NCI-H446 (cell line): ENCODE measurements at places on chromosomes 6 and 20.

- DNase-seq: no peak
Measured at GRCh38 chr20:32664012-32664677, 9.6 kb downstream of the C20orf203 start.

- DNase-seq: peak; percentile 8
Measured at GRCh38 chr20:35991142-35991771, 22.9 kb downstream of the CNBD2 start.

DNA sequence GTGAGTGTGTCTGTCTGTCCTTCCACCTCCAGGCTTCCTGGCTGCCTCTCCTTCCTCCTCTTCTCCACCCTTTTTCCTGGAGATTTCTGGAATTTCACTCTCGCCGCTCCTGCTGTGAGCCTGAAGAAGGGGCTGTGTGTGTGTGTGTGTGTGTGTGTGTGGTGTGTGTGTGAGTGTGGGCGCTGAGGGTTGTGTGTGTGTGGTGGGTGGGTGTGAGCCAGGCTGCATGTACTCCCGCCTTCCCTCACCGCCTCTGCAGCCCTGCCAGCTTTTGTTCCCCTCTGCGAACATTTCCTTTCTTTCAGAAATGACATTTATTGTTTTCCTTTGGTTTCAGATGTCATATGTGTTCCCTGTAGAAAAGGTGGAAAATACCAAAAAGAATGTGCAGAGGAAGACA is 76.0 kb downstream of the SRC start:
- DNase-seq: no peak

DNA sequence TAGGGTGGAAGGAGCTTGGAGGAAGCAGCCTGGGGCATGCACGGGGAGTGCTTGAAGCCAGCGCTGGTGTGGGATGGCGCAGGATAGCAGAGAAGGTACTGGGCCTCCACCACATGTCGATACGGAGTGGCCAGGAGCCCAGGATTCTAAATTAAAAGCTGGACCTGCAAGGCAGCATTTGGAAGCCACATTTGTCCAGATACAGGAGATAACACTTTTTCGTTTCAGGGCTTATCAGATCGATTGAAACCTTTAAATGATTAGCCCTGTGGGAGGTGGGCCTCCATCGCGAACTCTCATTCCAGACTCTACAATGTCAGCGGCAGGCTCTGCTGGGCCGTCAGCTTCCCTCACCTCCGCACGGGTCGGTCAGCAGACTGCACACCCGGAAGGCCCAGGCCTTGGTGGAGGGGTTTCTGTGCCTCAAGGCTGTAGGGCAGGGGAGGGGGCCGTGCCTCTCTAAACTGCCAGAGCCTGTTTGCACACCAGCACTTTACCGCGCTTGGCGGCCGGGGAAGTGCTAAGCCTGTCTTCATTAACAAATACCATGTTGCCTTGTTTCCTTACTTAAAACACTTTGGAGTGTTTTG is 17.9 kb downstream of the EDN3 start:
- DNase-seq: no peak

DNA sequence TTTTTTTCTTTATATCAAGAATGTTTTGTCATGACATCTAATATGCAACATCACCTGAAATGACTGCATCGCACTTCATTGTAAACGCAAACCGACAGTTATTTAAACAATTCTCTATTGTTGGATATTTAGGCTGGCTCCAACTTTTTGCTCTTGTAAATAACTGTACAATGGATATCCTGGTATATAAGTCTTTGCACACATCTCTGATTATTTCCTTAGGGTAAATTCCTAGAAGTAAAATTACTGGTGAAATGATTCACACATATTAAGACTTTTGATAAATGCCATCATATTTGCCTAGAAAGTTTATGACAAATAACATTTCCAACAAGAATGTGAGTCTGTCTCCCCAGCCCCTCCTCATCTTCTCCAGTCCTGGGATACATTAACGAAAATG is 154.7 kb downstream of the TFAP2C start:
- DNase-seq: no peak

DNA sequence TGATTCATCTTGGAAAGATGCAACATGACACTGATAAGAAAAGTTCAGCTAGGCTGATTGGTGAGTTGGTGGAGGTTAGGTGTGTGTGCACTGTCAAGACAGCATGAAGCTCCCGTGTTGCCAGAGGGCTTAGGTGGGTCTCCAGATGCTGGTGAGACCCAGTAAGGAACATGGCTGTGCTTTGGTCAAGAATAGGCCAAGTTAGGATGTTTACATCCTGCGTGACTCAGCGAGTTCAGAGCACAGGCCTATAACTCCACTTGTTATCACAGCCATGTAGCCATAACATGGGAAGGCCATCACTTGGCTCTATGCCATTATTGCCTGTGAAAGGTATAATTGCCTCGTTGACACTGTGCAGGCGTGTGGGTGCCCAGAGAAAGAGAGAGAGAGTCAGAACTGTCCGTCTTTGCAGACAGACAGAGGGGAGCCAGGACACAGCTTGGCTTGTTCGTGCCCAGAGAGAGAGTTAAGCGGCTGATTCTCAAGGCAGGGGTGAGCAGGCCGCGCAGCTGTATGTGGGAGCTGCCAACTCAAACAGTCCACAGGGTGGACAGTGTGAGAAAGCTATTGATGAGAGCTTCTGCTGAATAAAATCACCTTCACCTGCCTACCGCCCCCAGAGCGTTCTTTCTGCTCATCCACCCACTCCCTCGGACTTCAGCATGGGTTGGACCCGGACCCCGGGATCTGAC is 43.5 kb downstream of the OR2B6 start:
- DNase-seq: no peak

DNA sequence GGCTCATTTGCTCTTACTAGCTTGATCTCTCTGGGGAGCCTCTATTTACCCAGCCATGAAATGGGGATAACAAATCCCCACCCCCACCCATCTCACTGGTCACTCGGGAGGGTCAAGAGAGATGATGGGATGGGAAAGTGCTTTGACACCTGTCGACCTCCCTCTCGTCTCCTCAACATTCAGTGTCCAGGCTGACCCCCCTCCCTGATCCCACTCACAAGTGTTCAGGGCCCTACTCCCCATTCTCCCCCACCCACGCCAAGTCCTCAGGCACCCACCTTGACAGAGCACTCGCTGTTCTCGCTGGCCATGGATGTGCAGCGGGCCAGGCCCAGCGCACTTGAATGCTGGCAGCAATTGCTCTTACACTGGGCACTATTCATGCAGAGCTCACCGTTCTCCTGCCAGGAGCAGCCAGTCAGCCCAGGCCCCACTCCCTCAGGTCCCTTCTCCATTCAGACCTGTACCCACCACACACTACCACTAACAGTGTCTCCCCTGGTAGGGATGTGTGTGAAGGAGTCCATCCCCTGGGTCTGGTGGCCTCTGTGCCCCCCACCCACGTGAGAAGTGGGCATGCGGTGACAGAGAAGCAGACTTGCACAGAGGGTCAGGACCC is 1.6 kb downstream of the CLPS start:
- no peak for DNase-seq

DNA sequence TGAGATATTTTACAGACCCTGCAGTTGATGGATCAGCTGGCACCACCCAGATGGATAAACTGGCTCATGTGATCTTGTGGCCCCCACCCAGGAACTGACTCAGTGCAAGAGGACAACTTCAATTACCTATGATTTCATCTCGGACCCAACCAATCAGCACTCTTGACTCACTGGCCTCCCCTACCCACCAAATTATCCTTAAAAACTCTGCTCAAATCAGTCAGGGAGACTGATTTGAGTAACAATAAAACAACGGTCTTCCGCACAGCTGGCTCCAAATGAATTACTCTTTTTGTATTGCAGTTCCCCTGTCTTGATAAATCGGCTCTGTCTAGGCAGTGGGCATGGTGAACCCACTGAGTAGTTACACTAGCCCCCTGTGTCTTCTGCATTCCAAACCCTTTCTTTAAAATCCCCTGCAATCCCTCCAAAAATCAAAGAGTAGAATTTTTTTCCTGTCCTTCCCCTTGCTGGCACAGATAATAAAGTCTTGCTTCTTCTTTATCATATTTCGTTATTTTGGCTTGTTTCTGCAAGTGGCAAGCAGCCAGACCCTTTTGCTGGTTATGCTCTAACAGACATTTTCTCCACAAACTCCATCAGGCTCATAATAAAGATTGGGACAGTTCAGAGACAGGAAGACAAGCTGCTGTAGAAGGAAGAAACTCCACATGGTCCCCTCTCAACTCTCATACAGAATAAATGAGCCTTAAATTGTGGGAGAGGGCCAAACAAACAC is 48.3 kb downstream of the OR2B6 start:
- DNase-seq: no peak

DNA sequence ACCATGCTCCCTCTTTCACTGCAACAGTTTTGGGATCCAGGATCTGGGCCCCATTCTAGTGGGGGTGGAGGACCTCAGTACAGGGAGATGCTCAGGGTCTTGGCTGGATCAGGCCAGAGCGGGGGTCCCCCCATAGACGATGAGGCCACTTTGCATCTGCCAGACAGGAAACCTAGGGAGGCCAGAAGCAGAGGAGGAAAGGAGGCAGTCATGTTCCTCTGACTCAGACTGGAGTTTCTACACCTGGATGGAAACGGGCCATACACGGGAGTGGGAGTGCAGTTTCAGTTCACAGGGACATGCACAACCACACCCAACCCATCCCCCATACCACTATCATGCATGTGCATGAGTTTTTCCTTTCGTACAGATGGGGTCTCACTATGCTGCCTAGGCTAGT is 3.6 kb upstream of the EMILIN3 start:
- no peak for DNase-seq

DNA sequence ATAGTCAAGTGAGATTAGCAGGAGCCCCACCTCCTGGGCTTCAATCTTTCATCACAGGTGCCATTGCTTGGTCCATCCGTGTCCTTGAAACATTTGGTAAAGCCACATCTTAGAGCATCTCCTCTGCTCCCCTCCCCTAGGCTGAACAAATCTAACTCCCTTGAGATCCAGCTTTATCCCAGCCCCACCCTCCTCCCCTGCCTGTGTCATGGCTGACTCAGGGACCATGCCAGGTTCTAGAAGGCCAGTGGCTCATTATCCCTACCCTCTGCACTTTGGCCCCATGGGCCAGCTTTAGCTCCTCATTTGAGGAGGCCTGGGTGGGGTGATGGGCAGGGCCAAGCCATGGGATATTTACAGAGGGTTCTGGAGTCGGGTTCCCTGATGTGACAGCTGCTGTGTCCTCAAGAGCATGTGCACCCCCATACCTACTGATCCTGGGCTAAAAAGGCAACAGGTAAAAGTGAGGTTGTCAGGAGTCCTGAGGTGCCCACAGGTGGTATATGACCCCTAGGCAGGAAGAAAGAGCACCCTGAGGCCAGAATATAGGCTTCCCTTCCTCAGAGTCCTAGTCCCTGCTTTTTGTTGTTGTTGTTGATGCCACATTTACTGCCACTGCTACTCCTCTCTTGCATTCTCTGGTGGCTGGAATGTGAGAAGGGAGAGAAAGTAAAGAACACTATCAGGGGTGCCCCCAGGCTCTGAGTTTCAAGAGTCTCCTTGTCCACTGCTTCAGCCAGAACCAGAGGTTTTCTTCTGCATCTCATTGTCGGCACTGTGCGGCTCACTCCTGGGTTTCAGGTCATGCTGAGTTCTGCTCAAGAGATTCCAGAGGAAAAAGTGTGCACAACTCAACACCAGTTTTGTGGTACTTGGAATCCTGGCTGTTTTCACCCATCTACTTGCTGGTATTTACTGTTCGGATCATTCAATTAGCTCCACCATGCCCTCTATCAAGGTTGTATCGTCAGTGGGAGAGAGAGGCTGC is 228.4 kb downstream of the LRFN2 start:
- no peak for DNase-seq

- DNase-seq: no peak
Measured at GRCh38 chr20:10113746-10114145, 79.0 kb downstream of the ANKEF1 start.

DNA sequence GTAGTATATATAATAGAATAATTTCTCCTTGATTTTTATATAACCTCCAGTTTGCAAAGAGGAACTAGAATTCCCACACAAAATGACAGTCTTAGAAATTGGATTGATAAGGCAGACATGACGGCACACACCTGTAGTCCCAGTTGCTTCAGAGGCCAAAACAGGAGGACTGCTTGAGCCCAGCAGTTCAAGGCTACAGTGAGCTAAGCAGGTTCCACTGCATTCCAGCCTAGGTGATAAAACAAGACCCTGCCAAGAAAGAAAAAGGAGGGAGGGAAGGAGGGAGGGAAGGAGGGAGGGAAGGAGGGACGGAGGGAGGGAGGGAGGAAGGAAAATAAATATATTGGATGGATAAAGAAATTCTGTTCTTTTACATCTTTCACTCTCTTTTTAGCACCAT is 77.6 kb upstream of the SASH1 start:
- DNase-seq: no peak

- DNase-seq: no peak
Measured at GRCh38 chr6:3323148-3323547, 64.4 kb downstream of the PSMG4 start.

GRCh38 chr6:142443102-142443501 is 141.3 kb downstream of the ADGRG6 start:
- no peak for DNase-seq

DNA sequence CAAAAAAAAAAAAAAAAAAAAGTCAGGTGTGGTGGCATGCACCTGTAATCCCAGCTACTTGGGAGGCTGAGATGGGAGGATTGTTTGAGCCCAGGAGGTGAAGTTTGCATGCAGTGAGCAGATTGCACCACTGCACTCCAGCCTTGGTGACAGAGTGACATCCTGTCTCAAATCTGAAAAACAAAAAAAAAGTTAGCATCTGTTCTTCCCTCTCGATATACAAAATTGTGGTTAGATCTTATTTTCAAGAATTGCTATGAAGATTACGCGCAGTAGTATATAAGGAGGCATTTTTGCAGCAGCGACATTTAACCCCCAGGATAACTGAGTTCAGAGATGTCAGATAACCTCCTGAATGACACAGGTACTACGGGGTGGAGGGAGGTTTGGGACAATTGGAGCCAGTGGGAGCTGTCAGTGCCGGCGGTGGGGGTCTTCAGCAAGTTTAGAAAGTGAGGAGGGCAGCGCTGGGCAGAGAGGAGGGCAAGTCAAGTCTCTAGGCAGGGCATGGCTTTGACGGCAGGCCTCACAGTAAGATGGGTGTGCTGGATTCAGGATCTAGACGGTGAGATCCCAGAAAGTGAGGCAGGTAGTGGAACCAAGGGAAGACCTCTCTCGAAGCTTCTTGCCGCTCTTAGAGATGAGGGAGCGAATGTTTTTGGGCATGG is 26.2 kb upstream of the MRPS18A start:
- DNase-seq: no peak

DNA sequence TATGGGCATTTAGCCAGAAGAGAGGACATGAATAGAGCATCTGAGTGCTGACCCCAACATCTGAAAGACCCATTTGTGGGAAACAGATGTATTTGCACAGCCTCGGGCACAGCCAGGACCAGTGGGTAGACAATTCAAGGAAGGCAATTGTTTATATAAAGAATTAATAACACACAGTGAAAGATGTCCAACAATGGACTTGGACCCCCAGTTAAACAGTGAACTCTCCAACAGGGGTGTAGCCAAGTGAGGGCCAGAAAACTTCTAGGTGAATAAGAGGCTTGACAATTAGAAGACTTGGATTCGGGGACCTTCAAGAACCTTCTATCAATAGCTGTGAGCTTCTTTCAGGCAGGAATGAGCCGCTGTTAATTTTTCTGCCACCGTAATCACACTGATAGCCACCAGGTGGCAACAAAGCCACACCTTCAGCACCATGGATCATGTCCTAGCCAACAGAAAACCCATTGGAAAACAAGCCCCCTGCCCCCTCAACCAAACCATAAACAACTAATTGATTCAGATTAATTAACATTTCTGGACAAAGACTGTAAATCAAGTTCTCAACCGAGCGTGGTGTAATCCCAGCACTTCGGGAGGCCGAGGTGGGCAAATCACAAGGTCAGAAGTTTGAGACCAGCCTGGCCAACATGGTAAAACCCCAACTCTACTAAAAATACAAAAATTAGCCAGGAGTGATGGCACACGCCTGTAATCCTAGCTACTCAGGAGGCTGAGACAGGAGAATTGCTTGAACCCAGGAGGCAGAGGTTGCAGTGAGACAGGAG is 8.8 kb upstream of the SRSF6 start:
- DNase-seq: peak; percentile 17
